ENCODE measurements at places on chromosomes 11 and 22.

DNA sequence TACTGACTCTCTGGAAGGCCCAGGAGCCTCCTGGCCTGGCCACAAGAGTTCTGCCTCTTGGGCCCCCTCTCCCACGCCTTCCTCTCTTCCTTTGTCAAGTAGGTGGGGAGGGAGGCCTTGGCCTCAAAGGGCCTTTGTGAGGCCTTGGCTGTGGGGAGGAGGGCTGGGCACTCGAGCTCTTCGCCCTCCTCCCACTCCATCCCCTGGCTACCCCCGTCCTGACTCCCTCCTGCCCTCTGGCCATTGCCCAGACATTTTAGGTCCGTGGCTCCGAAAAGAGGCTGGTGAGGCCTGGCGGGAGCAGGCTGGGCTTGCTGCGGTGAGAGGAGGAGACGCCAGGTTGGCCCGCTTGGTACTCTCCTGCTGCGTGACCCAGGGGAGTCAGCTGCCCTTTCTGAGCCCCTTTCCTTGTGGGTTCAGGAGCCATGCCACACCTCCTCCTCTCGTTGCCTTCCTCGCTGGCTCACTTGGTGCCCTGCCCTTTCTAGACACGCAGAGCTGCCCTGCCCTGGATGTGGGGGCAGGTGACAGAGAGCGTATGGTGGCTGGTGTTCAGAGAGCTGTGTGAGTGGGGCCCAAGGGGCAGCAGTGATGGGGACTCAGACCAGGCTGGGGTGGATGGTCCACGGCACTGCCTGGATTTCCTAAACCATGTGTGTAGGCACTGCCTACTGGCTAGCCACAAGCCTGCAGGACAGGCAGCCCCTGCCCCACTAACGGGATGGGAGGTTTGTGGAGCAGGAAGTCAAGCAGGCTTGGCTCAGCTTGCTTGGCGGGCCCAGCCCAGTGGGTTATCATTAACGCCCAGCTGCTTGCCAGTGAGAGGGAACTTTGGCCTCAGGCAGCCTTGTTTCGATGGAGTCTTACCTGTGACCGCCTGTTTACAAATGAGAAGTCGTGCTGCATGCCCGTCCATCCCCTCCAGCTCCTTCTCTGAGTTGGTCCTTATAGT, 15.8 kb upstream of the OMP start:
- no peak for DNase-seq

GRCh38 chr11:1926156-1927025, 6.9 kb downstream of the TNNT3 start:
- no peak for DNase-seq

- DNase-seq, result no peak
These were observed 2.9 kb downstream of the MYO7A start for GRCh38 chr11:77130763-77131513.

DNA sequence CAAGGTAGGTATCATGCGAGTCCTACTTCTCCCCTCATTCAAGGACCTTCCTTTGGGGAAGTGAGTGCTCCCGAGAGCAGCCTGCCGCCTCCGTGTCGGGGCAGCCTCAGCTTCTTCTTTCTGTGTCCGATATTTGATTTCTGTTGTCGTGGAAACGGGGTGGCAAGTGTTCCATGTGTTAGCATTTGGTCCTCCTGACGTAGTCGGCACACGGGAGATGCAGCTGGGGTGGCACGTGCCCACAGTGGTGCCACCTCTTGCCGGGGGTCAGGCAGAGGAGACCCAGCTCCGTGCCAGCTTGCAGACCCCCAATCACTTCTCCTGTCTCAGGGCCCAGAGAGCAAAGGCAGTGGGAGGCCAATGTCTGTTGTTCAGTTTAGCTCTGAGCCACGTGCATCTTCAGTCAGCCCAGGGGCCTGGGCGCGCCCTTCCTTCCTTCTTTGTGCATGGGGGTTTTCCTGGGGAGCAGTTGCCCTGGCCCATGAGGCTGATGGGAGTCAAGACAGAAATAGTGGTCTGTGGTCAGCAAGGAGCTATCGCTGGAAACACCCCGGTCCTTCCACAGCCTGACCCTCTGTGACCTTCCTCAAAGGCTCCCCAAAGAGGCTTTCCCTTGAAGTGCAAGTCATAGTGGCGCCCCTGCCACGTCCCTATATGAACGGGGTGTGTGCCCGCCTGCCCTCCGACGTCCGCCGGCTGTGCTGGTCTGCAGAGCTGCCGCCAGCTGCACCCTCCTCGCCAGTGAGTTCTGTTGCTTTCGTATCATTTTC, 44.5 kb downstream of the PARVB start:
- no peak for DNase-seq

GRCh38 chr11:121928597-121929580, 187.1 kb downstream of the BLID start:
- DNase-seq, result no peak

GRCh38 chr11:45457649-45458048, 171.5 kb upstream of the SYT13 start:
- DNase-seq, result no peak

- DNase-seq, result no peak
These were observed 18.1 kb downstream of the BTG4 start for GRCh38 chr11:111494040-111494439.

DNA sequence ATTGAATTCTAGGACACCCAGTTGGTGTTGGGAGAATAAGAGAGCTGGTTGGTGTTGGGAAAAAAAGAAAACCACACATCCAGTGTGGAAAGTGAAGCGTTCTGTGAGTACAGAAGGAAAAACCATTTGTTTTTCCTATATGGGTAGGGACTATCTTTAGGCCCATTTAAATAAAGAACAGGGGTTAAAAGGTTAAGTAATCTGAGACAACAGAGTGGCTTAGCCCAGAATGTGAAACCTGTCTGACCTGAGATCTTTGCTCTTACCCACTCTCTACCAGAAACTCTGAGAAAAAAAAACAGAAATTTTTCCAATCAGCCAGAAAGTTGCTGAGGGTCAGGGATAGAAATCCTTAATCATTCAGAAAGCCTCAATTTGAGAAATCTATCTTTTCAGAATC, 59.8 kb upstream of the LRRC55 start:
- DNase-seq, result no peak

DNA sequence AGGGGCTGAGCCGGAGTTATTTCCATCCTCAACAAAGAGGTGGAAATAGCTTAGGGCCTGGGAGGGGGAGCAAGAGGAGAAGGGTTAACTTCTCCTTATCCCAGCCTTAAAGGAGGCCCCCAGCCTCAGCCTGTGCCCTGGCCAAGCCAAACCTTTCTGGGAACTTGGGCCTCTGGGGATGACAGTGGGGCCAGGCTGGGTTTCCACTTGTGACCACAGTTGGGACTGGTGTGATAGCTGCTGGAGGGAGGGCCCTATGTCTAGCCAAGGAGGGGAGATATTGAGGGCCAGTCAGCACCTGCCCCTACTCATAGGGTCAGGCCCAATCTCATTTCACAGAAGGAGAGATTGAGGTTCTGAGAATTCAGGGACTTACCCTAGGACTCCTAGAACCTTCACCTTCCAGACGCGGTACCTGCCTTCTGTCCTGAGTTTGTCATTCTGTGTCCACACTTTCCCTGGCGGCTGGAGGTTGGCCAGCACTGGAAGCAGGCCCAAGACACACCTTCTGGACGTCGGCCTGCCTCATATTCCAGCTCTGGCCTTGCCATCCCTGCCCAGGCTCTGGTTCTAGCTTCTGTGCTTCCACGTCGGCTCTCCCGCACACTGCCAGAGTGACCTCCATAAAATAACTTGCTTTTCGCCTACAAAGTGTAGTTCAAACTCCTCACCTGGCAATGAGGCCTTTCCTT, 3.1 kb downstream of the RELT start:
- no peak for DNase-seq

GRCh38 chr11:69193629-69194028, 37.9 kb downstream of the SMIM38 start:
- DNase-seq, result no peak

DNA sequence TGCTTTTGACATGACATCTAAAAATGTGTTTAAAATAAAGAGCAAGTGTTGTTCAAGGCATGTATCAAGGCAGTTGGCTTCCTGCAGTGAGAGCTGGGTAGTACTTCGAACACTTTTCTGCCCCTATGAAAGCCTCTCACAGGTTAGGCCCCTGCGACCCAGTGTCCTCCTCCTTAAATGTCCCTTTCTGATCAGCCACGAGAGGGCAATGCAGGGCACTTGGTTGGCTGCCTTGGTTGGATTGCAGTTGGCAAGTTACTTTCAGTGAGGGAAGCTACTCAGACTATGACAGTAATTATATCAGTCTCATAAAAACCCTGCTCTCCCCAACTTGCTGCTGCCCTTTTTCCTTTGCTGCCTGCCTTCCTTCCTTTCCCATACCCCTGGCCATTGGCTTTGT, 743.8 kb downstream of the NTM start:
- DNase-seq, result no peak

DNA sequence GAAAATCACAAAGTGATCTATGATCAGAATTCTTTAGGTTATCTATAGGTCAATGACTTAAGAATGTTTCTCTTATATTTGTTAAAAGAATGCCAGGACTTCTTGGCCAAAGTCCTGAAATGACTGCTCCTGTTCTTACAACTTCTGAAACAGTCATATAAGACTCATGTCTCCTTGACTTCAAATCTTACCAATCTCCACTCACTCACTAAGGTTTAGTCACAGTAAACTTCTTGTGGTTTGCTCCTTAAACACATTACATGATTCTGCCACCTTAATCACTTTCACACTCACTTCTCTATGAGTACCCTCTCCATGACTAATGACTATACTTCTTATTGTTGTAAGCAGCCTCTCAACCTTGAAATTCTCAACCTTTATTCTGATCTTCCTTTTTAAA, 648.7 kb upstream of the CCDC179 start:
- no peak for DNase-seq

- no peak for DNase-seq
These were observed 8.0 kb downstream of the MPST start for GRCh38 chr22:37027556-37027955.

DNA sequence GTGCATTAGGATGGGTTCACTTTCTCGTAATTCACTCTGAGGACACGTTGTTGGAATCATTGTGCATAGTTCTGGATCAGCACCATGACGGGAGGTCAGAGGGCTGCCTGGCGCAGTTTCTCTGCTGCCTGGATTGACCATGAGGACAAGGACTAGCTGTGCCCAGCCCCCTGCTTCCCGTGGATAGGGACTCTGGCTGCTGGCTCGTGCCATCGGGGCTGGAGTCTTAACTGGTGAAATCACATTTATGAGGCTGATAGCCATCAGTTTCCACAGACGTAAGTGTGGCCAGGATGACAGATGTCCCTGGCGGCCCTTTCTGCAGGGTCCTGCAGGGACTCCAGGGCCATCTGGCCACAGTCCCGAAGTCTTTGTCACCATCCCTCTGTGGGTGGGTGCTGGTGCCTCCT, 24.1 kb upstream of the GRAMD4 start:
- DNase-seq, result no peak

DNA sequence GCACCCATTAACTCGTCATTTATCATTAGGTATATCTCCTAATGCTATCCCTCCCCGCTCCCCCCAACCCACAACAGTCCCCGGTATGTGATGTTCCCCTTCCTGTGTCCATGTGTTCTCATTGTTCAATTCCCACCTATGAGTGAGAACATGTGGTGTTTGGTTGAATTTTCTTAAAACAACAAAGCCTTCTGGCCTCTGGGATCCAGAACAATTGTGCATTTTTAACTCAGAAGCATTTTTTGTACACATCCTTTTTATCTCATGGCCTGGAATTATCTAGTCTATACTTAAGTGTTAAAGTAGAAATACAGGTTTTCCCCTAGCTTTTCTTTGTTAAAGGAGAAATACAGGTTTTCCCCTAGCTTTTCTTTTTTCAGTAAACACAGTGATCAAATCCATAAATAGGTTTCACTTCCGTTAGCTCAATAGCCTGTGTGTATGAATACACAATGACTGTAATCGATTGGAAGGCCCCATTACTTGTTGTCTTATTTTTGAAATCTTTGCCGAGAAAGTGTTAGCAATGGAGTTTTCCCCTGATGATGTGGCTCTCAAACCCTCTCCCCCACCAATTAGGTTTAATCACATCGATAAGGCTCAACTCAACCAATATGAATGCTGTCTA, 125.6 kb upstream of the PITPNB start:
- no peak for DNase-seq

- no peak for DNase-seq
These were observed 435.4 kb downstream of the TMEM135 start for GRCh38 chr11:87473174-87473573.

DNA sequence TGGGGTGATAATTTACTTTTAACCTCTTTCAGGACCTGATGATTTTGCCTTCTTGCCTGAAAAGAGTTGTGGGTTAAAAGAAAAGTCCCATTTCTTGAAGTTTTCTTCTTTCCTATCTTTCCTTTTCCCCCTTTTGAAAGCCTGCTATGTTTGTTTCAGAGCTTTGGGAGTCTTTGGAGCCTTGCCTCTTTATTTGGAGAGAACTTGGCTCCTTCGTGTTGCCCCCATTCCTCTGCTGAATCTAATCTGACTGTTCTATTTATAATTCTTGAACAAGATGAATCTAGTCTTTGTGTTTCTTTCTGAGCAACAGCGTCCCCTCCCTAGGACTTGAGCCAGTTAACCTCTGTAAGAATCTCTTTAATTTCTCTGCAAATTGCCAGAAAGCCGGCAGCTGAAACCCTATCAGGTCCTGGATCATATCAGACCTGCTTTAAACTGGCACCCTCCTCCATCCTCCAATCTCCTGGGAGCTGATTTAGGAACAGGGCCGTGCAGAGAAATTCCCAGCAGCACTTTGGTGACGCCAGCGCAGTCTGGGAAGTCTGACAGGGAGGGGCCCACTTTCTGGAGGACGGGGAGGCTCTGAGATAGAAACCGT, 289.1 kb upstream of the SORL1-AS1 start:
- DNase-seq, result no peak

GRCh38 chr11:9784602-9785315, 120.9 kb downstream of the SWAP70 start:
- no peak for DNase-seq

- no peak for DNase-seq
These were observed 38.8 kb upstream of the TPBGL start for GRCh38 chr11:75201771-75202170.

DNA sequence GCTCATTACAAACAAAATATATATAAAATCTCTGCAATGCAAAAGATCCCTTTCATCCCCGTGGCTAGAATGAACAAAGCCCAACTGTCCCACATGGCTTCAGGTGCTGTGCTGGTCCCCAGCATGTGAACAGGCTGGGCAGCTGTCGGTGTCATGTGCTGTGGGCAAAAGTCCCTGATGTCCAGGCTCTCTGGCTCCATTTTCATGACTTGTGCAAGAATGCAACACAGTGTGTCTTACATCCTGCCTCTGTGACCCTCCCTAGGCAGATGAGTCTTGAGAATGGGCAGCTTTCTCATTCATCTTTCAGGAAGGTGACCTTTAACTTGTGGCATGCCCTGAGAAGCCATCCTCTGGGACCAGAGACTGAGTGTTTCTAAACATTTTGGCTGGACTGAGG, 14.5 kb downstream of the GUCD1 start:
- no peak for DNase-seq

- DNase-seq, result no peak
These were observed 52.4 kb upstream of the TTLL12 start for GRCh38 chr22:43239193-43239780.

DNA sequence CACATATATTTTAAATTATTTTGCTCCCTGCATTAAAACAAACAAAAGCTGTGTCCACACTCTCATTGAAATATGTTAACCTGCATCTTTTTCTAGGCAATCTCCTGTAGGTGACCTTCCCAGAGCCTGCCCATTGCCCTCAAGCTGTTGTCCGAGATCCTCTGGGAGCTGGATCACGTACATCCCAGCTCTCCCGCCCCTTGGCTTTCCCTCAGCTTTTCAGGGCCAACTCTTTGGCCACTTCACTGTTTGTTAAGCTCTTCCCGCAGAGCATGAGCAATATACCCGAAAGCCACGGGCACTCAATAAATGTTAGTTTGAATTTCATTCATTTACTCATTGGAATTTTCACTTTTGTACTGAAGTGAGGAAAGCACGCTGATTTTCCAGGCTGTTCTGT, 32.2 kb downstream of the ELMOD1 start:
- DNase-seq, result no peak
